ENCODE measurements at places on chromosomes 1 and 21.

GRCh38 chr1:40310983-40311642 lies 6.0 kb downstream of the COL9A2 start:
- no peak for DNase-seq

DNA sequence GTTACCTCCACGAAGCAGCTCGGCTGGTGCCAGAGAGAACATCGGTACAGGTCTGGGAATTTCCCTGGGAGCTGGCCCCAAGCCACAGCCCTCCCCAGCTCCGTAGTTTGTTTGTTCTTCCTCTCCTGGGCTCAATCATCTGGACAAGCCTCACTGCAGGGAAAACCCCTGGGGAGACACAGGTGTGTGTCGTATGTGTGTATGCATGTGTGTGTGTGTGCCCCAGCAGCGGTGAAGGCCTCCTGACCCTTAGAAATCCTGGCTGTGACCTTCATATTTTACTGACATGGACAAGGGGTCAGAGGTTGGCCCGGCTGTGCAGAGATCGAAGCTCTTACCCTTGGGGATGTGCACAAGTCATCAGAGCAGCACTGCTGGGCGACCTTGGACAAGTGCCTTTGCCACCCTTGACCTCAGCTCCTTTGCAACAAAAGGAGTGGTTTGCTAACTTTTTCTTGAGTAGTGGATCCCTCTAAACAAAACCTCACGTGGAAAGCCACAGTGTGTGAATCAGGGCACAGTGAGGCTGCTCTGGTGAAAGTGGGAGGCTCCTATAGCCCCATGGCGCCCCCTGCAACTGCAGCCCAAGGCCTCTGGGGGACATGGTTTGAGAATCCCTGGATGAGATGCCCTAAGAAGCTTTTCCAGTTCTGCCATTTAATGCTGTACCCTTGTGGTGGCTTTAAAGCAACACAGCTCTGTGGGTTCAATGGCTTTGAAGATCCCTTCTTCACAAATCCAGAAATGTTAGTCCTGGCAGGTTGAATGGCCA lies 12.3 kb upstream of the IL22RA1 start:
- DNase-seq: no peak

GRCh38 chr1:45051005-45051772 lies 39.1 kb downstream of the UROD start:
- DNase-seq: no peak

- DNase-seq: no peak
These were observed 59.3 kb upstream of the GJB5 start for GRCh38 chr1:34695580-34695979.
